ENCODE measurements at places on chromosomes 2 and 18.

DNA sequence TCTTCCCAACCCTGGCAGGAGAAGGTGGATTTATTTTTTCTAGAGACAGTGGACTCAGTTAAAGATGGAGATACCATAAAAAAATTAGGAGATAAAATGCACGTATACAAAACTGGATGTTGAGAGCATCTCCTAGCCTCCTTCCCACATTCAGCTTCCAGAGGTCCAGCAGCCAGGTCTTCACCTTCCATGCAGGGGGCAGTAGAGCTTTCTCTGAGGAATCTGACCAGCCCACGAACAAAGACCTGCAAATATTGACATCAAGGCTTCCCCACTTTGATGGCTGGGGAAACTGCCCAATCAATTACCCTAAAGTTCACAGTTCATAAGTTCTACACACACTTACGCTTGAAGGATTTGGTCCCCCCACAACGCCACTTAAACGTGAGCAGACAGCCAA lies 24.5 kb downstream of the AQP4 start:
- no peak for DNase-seq

- no peak for DNase-seq
Measured at GRCh38 chr2:190835303-190835930, 45.2 kb upstream of the GLS start.

GRCh38 chr2:188251034-188251433 lies 40.6 kb upstream of the GULP1 start:
- DNase-seq, result no peak

DNA sequence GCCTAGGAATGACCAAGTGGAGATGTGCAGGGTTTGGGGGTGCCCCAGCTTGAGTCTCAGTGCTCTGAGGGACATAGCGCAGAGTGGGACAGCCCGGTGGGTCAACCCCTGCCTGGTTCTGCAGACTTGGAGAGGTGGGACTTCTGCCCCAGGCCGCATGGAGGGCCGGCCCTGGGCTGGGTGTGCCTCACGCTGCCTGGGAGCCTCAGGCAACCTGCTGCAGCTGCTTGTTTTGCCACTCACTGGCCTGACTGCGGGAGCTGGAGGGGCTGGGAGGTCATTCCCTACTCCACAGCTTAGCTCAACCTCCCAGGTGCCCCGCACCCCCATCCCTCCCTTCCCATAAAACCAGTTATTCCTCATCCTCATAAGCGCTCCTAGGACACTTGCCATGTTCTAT lies 33.1 kb downstream of the ODC1 start:
- no peak for DNase-seq

- DNase-seq, result no peak
Measured at GRCh38 chr2:188272121-188272520, 19.6 kb upstream of the GULP1 start.

- no peak for DNase-seq
Measured at GRCh38 chr2:219570924-219571310, 422 bp downstream of the OBSL1 start.

- no peak for DNase-seq
Measured at GRCh38 chr2:163119966-163120365, 281.4 kb upstream of the KCNH7 start.

DNA sequence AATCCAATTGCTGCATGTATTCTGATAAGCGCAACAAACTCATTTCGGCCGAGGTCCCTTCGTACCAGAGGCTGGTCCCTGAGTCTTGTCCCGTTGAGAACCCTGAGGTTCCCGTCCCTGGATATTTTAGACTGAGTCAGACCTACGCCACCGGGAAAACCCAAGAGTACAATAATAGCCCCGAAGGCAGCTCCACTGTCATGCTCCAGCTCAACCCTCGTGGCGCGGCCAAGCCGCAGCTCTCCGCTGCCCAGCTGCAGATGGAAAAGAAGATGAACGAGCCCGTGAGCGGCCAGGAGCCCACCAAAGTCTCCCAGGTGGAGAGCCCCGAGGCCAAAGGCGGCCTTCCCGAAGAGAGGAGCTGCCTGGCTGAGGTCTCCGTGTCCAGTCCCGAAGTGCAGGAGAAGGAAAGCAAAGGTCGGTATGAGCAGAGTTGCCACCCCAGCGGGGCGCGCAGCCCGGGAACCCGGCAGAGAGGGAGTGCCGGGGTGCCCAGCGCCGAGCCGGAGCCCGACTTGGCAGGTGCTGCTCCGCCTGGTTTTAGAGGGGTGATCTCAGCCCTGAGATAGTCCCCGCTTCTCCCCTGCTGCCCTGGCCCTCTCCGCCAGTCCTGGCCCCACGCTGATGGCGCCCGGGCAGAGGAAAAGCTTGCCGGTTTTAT lies 714 bp downstream of the HOXD10 start:
- no peak for DNase-seq

DNA sequence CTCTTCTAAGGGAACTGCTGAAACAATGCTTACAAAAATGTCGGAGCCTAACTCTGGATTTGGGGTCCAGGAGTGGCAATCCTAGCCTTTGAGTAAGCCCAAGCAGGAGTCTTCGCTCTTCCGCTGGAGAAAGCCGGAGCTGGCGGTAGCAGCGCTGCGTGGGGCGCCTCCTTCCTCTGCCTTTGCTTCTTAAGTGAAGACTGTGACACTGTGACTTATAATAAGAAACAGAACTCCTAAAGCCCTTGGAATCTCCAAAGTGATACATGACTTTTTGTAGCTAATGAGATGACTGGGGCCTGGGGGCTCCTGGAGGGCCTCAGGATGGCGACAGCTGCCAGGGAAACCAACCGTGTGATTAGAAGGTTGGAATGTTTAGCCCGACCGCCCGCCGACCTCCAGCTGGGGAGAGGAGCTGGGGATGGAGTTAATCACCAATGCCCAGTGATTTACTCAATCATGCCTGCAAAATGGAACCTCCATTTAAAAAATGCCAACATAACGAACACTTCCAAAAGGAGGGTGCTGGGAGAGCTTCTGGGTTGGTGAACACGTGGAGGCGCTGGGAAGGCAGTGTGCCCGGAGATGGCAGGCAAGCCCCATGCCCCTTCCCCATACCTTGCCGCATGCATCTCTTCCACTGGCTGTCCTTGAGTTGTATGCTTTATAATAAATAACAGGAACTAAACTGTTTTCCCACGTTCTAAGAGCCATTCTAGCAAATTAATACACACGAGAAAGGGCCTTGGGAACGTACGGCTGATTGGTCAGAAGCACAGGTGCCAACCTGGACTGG lies 29.0 kb upstream of the MAL start:
- no peak for DNase-seq

GRCh38 chr2:63056107-63057050 lies 5.7 kb downstream of the OTX1 start:
- no peak for DNase-seq

GRCh38 chr2:42928692-42929545 lies 136.5 kb upstream of the HAAO start:
- DNase-seq, result peak; percentile 39

GRCh38 chr2:64244037-64244416 lies 99.8 kb upstream of the PELI1 start:
- DNase-seq, result no peak

DNA sequence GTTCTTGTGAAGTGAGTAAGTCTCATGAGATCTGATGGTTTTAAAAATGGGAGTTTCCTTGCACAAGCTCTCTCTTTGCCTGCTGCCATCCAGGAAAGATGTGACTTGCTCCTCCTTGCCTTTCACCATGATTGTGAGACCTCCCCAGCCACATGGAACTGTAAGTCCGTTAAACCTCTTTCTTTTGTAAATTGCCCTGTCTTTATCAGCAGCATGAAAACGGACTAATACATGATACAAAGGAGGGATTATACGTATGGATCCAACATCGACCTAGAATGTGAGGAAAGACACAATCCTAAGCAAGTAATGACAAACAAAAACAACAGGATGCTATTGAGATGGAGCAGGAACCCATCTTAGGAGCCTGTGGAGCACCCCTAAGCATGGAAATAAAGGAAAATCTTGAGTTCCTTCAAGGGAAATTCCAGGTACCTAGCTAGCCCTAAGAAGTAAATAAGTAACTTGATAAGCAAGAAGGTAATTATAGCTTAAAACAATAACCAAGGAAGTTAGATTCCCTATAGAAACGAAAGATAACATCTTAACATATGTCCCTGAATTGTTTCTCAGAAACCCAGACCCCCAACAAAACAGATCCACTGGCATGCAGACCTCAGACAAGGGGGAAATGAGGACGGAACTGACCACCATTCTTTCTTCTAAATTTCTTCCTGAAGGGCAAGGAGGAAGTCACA lies 1.5 kb upstream of the TNFRSF11A start:
- DNase-seq, result no peak

- DNase-seq, result no peak
Measured at GRCh38 chr2:174439950-174440349, 44.4 kb downstream of the SCRN3 start.

GRCh38 chr2:235746257-235746934 lies 252.6 kb downstream of the AGAP1 start:
- DNase-seq, result peak; percentile 74

GRCh38 chr2:207075456-207075855 lies 90.3 kb downstream of the KLF7 start:
- DNase-seq, result no peak

- no peak for DNase-seq
Measured at GRCh38 chr2:113334147-113334546, 55.4 kb upstream of the PAX8 start.

GRCh38 chr2:155151945-155152344 lies 453.4 kb downstream of the KCNJ3 start:
- DNase-seq, result no peak

DNA sequence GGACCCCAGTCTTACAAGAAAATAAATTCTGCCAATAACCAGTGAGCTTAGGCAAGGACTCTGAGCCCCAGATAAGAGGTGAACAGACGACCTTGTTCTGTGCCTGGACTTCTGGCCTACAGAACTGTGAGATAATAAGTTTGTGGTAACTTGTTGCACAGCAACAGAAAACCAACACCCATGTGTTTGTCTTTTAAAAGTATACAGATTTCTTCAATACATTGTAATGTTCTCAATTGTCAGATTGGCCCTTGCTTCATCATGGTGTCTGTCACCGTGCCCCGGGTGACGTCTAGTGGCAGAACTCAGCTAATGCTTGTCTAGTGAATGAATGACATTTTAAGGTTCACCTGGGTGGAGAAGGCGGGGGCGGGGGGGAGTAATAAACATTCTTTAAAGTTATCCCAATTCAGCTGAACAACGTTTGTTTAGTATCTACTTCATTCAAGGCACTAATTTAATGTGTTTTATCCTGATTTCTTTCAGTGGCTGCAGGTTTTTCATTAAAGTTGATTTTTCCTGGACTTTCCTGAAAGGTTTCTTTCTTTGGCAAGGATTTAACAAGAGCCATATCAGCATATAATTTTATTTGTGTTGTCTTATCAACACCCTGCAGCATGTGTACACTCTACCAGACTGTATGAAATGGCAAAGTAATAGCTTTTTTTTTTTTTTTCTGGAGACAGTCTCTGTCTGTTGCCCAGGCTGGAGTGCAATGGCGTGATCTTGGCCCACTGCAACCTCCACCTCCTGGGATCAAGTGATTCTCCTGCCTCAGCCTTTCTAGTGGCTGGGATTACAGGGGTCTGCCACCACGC lies 123.8 kb upstream of the DLX2 start:
- peak; percentile 76 for DNase-seq

DNA sequence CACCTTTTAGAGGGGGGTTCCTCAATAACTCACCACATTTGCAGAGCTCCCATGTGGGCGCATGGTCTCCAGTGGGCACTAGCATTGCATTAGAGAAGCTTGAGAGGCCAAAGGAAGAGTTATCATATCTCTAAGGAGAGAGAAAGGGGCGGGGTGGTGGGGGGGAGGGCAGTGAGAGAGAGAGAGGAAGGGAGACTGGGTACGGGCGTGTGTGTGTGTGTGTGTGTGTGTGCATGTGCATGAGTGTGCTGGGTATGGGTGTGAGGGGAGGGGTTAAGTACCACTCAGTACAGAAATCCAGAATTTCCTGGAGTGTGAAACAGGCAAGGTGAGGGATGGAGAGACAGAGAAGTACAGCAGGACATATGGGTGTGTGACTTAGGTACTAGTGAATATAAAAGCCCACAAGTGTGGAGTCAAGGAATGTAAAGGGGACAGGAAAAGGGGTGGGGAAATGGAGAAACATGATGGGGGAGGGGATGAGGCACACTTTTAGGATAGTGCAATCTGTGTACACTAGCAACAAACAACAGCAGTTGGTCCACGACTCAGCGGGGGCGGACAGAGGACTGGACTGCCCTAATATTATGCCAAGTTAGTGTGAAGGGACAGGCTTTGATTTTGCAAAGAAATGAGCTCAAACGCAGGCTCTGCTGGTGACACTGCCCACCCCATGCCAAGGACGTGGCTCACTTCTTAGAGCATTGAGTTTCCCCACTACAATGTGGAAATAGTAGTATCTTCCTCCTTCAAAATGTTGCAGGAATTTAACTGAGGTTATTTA lies 91.3 kb downstream of the SPRED2 start:
- DNase-seq, result no peak

GRCh38 chr2:109663721-109664120 lies 49.6 kb downstream of the SOWAHC start:
- peak; percentile 6 for DNase-seq

DNA sequence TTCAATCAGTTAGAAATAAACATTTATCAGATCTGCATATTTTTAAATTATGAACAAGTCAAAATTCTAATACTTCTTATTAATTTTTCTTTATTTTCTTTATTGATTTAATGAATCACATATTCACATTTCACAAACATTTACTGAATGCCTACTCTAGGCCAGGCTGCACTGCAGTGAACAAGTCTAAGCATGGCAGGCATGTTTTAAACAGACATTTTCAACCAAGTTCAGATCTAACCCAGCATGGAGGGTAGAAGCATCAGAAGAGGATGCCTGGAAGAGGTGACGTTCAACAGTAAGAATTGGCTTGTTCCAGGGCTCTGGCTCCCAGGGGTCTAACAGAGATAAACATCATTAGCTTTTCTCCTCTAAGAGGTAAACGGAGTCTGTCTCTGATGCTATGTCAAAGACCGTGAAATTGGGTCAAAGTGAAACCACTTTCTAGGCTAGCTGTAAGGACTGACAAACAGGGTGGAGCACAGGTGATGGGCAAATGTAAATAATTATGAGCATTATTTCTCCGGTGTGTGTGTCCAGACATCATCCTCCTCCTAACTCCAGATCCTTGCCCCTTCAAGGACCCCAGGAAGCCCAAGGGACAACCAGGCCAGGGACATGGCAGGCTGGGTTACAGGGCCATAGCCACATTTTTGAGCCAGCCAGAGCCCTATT lies 50.6 kb downstream of the UNC50 start:
- DNase-seq, result no peak

GRCh38 chr2:178836807-178837206 lies 29.6 kb upstream of the TTN start:
- no peak for DNase-seq

DNA sequence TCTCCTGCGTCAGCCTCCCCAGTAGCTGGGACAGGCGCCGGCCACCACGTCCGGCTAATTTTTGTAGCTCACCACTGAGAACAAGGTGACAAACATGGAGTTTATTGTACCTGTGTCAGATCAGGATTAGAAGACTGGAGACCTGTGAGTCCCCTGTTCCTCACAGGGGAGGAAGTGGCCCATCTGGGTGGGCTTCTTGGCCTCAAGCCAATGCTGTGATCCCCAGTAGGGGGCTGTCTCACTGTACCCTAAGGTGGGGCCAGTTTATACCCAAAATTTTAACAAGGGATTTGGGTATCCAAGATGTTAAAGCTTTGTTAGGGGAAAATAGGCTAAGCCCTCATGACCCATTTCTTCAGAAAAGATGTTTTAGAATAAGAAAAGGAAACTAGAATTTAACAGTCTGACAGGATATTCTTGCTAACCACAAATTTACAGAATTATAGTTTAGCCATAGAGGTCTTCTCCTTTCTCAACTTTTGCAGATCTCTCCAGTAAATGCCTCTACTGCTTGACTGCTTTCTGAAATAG lies 16.3 kb downstream of the PCBP1 start:
- no peak for DNase-seq

All from HT-29 (cell line).